Transverse colon (tissue), 4 donors: ENCODE measurements at places on chromosomes 7 and 10. TPM values are rescaled to one million over a fixed set of nuclear protein-coding genes. Genes with fewer than 3 reads are reported as not detected.

DNA sequence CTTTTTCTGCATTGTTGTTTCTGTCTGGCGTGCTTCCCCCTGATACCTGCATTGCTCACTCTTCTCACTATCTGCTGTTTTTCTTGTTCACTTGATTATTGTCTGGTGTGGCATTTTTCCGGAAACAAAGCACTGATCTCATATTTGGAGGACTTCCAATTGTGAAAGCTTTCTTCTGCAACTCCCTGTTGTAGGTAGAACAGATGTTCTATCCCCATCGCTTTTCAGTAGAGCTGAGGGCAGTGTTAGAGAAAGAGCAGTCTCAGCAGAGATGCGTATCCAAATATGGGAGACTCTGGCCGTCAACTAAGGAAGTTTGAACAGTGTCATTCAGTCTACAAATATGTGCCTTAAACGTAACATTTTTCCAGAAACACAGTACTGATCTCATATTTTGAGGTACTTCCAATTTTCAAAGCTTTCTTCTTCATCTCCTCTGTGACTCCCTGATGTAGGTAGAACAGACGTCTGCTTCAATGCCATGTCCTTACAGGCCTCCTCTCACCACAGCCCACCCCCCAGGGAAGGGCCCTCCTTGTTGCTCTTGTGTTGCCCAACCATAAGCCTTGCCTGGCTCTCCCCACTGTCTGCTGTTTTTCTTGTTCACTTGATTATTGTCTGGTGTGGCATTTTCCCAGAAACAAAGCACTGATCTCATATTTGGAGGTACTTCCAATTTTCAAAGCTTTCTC is 27.1 kb upstream of the GJD4 start:
- no peak overlapping the region for H3K4me3 ChIP-seq
- no peaks in the 10 kb centered on the region for H3K36me3 ChIP-seq
- H3K27me3 ChIP-seq = no peaks in the 10 kb centered on the region
- H3K27ac ChIP-seq = no peak overlapping the region
- H3K4me1 ChIP-seq = no peaks in the 10 kb centered on the region

- H3K36me3 ChIP-seq = no peaks in the 10 kb centered on the region
- peaks cover 7% of the 10 kb centered on the region for H3K4me1 ChIP-seq
- no peaks in the 10 kb centered on the region for H3K27me3 ChIP-seq
- H3K4me3 ChIP-seq = no peak overlapping the region
- DNase-seq = no peak
- H3K27ac ChIP-seq = no peak overlapping the region
Observed at GRCh38 chr10:50322077-50322476, 70.8 kb upstream of the ASAH2 start.

- no peak overlapping the region for H3K27ac ChIP-seq
- no peak overlapping the region for H3K4me3 ChIP-seq
- H3K36me3 ChIP-seq = no peaks in the 10 kb centered on the region
- H3K27me3 ChIP-seq = no peaks in the 10 kb centered on the region
- H3K4me1 ChIP-seq = no peaks in the 10 kb centered on the region
Observed at GRCh38 chr7:139457153-139457946, 26.1 kb downstream of the KLRG2 start.

DNA sequence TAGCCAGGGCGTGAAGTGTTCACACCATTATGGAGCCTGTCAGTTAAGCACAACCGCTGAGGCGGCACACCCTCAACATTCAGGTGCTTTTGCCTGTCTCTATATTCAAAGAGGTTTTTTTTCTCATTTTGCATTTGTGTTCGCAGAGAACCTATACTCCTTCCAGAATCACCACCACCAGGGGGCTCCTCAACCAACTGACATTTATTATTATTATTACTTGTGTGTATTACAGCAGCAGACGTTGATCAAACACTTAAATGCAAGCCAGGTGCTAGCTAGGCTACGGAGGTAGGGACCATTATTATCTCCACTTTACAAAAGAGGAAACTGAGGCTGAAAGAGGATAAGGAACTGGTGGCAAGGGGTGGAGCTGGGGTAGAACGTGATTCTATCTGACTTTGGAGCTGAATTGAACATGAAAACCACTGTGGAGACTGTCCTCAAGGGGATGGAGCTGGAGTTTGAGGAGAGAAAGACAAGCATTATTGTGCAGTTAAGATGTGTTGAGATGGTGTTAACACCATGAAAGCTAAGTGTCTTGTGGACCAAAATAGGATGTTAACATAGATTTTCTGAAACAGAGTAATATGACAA is 133.8 kb upstream of the PLXNA4 start:
- H3K4me1 ChIP-seq = no peaks in the 10 kb centered on the region
- no peak overlapping the region for H3K4me3 ChIP-seq
- no peaks in the 10 kb centered on the region for H3K27me3 ChIP-seq
- no peak for DNase-seq
- no peaks in the 10 kb centered on the region for H3K36me3 ChIP-seq

DNA sequence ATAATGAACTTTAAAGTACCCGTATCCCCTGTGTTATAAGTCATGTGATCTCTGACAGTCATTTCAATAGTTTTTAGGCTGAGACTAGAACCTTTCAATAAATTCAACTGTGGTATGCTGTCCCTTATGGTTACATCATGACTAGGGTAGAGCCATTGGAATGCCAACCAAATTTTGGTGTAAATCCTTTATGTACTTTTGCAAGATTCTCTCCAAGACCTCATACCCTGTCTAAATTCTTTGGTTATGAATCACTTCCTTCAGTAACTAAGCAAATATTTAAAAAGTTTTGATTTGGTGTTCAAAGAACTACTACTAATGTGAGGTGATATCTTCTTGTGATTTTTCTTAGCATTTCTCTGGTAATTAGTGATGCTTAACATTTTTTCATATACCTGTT is 20.8 kb upstream of the OR6B1 start:
- no peak overlapping the region for H3K4me3 ChIP-seq
- no peak overlapping the region for H3K27ac ChIP-seq
- no peak for DNase-seq
- no peaks in the 10 kb centered on the region for H3K36me3 ChIP-seq
- H3K27me3 ChIP-seq = no peaks in the 10 kb centered on the region

- peaks cover 8% of the 10 kb centered on the region for H3K27me3 ChIP-seq
- no peaks in the 10 kb centered on the region for H3K4me1 ChIP-seq
- H3K4me3 ChIP-seq = no peak overlapping the region
- H3K36me3 ChIP-seq = no peaks in the 10 kb centered on the region
Observed at GRCh38 chr10:104138131-104138530, 16.2 kb downstream of the SFR1 start.

GRCh38 chr10:80487421-80487785 is 33.3 kb downstream of the TSPAN14 start:
- peak; percentile 3 for DNase-seq
- H3K36me3 ChIP-seq = peaks cover 6% of the 10 kb centered on the region
- H3K27me3 ChIP-seq = no peaks in the 10 kb centered on the region
- peak overlapping the region; percentile 6 for H3K27ac ChIP-seq

- H3K36me3 ChIP-seq = no peaks in the 10 kb centered on the region
- no peaks in the 10 kb centered on the region for H3K4me1 ChIP-seq
- H3K27me3 ChIP-seq = no peaks in the 10 kb centered on the region
Observed at GRCh38 chr7:20834656-20835055, 48.0 kb upstream of the SP8 start.

COL26A1 gene
- total RNA-seq = not detected

GALNT17 gene
- total RNA-seq = 6.6 TPM

LMBR1 gene
- 78.1 TPM for total RNA-seq

NOS3 gene
- 2.5 TPM for total RNA-seq

PRSS2 gene
- total RNA-seq = not detected

RINT1 gene
- total RNA-seq = 17.1 TPM
